OCI-M1 (cell line): ENCODE measurements at places on chromosomes 6 and 20.
A peak's percentile ranks its signal among the peaks of the same experiment; 100 is the strongest.

GRCh38 chr6:154757352-154758050 lies 24.3 kb downstream of the SCAF8 start:
- no peak for DNase-seq

DNA sequence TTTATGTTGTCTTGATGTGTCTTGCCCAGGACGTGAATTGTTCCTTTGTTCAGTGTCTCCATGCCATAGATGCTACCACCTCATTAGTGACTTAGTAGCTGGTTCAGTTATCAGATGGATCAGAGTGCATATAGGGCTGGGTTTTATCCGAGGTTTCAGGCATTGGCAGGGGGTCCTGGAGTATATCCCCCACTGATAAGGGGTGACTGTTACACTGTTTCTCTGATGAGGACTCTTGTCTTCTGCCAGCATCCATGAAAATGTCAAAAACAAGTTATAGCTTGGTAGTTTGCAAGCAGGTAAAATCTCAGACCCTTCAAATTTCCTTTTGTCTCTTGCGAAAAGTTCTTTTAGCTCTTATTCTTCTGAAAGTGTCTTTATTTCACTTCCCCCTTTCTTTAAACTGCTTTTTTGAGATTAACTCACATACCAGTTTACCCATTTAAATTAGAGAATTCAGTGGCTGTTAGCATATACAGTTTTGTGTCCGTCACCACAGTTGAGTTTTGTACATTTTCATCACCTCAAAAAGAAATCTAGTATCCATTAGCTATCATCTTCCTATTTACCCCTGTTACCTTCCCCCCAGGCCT lies 109.2 kb downstream of the CDYL start:
- no peak for DNase-seq

DNA sequence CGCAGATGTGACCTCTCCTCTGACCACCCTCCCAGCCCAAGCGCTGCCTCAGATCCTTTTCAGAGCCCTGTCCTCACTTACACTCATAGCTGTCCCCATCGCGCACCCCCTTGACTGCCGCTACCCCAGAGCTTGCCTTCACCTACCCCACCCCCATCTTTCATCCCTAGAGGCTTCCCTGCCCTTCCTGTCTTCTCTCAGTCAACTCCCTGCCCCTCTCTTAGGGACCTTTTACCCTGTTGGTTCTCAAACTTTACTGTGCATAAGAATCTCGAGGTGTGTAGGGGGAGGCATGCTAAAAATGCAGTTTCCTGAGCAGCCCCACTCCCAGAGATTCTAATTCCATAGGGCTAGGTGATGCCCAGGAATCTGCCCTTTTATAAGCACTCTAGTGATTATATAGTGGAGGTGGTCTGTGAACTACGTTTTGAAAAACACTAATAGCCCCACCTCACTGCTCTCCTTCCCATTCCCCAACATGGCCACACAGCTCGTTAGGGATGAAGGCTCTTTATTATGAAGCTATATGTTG lies 725 bp downstream of the TM9SF4 start:
- no peak for DNase-seq

DNA sequence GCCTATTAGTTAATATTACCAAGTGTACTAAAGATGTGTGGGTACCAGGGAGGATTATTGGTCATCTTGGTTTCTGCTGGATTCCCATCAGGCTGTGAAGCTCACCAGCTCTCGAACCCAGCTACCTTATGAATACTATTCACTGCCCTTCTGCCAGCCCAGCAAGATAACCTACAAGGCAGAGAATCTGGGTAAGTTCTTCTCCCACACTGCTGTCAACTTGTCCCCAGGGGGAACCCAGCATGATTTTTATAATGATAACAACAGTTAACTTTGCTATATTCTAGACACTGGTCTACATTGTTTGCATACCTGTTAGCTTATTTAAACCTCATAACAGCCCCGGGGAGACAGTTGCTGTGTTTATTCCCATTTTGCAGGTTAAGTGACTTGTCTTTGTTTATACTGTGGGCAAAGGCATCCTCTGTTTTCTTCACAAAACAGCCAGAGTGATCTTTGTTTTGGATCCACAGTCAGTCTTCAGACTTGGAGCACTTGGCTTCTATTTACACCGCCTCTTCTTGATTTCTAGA lies 26.5 kb downstream of the TM9SF4 start:
- no peak for DNase-seq

DNA sequence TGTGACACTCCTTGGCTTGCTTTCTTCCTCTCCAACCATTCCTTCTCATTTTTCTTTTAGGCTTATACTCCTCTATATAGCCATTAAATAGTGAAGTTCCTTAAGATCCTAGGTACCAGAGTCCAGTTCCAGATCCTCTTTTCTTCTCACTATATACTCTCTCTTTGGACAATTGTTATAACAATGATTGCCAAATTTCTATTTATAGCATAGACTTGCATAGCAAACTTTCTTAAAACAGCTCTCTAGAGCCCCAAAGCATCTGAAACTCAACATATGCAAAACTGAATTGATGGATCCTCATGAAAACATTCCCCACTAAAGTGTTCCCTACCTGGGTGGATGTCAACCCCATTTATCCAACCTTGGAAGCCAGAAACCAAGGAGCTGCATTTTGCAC lies 13.4 kb downstream of the PHIP start:
- DNase-seq, result peak; percentile 35

DNA sequence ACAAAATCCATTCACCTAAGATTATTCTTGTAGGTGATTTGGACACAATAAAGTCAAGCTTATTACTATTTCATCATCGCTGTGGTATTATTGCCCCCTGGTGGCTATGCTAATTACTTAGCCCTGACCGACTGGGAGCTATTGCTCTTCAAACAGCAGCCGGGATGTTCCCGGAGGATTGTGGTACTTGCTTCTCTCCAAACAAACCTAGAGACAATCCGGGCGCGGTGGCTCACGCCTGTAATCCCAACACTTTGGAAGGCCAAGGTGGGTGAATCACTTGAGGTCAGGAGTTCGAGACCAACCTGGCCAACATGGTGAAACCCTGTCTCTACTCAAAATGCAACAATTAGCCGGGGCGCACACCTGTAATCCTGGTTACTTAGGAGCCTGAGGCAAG lies 15.4 kb upstream of the STMND1 start:
- DNase-seq, result peak; percentile 70

- no peak for DNase-seq
These were observed 54.3 kb downstream of the MKKS start for GRCh38 chr20:10379761-10380160.

GRCh38 chr6:53029761-53030160 lies 34.7 kb upstream of the GSTA4 start:
- no peak for DNase-seq

- DNase-seq, result peak; percentile 91
These were observed 9.3 kb upstream of the ID1 start for GRCh38 chr20:31595654-31596411.

- DNase-seq, result no peak
These were observed 191.0 kb downstream of the TPBG start for GRCh38 chr6:82554666-82555065.

- no peak for DNase-seq
These were observed 26.7 kb downstream of the MAN1A1 start for GRCh38 chr6:119322715-119323350.

DNA sequence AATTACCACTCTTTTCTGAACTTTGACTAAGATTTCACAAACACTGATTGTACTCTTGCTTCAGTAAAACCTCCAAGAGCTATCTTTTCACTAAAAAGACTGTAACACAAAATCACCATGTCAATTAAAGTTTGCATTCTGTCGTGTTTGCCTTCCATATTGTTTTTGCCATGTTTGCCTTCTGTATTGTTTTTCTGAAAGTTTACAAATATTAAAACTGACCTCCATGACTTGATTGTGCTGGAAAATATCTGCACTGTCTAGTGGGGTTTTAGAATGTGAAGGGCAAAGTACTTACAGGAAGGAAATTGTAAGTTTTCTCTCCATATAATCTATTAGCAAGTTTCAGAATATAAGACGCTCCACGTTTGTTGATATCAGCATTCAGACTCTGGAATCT lies 3.4 kb downstream of the SERPINB1 start:
- DNase-seq, result no peak

DNA sequence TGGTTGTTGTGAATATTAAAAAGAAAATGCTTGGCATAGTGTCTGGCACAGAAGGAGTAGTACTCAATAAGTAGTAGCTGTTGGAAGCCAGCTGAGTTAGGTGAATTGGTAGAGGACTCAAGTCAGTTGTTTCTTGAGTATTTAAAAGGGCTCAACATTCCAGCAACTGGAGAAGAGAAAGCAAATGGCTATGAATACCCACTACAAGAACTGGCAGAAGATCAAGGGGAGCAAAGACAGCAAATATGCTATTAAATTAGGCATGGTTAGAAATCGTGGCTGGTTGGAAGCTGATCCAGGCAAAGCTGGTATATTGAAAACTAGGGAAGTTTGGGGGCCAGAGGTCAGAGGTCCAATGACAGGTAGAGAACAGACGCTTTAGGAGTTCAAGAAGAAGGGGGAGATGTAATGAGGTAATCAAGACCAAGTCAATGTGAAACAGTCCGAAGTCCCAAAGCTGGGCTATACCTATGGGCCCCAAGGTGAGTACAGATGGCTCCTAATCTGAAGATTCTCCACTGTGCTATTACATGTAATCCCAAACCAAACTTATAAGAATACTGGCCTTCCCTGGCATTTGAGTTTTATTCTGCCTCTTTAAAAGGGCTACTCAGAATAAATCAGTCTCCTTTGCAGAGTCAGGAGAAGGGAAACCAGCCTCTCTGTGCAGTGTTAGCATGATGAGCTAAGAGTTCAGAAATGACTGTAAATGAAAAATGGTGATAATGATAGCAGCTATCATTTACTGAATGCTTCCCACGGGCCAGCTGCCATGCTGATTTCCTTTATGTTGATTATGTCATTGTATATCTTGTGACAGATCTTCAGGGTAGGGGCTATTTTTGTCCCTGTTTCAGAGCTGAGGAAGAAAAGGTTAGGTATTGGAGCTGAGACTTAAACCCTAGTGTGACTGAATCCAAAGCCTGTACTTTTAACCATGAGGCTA lies 122.3 kb downstream of the ANKS1A start:
- peak; percentile 29 for DNase-seq

DNA sequence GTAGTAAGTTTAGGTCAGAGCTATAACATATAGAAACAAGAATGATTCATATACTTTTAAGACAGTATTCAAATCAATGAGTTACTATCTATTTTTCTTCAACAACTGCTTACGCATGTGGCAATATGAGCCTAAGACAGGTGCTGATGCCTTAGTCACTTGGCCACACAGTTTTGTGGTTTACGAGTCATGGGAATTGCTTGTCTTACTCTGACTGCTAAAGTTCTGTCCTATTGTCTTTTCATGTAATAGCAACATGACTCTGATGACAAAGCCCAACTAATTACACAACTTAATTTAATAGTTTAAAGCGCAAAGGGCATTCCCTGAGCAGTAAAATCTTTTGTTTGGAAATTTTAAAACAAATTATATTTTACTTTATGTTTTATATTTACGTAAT lies 159.3 kb upstream of the CENPW start:
- peak; percentile 79 for DNase-seq

GRCh38 chr6:21295506-21296240 lies 297.9 kb upstream of the SOX4 start:
- no peak for DNase-seq

GRCh38 chr6:111482188-111482958 lies 645 bp downstream of the REV3L start:
- DNase-seq, result peak; percentile 77

DNA sequence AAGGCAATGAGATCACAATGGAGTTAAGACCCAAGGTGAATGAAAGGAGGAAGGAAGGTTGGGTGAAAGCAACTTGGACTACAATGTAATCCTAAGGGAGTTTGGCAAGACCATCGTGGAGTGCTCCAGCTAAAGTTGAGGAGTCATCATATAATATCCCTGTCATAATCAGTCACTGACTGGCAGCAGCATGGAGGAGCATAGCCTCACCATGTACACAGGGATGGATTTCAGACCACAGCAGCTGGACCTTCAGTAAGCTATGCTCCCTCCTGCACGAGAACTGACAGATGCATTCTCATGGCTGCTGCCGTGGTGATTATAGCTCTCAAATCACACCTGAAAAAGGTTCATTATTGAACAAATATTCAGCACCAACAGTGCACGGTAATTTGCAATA lies 43.0 kb downstream of the GOPC start:
- DNase-seq, result no peak

DNA sequence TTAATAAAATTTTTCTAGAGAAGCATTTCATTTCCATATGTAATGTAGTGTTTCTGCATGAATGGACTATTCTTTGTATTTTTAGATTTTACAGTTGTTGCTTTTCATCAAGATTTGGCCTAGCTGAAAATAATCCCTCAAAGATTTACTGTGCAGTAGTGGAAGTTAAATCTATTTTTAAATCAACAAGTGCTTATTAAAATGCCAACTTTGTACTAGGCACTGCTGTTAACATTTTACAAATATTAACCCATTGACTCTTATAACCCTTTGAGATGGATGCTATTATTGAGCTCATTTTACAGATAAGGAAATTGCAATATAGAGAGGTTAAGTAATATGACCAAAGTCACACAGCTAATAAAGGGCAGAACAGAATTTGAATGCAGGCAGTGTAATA lies 274.5 kb downstream of the NKAIN2 start:
- no peak for DNase-seq
